ENCODE measurements at places on chromosomes 3 and 15.

DNA sequence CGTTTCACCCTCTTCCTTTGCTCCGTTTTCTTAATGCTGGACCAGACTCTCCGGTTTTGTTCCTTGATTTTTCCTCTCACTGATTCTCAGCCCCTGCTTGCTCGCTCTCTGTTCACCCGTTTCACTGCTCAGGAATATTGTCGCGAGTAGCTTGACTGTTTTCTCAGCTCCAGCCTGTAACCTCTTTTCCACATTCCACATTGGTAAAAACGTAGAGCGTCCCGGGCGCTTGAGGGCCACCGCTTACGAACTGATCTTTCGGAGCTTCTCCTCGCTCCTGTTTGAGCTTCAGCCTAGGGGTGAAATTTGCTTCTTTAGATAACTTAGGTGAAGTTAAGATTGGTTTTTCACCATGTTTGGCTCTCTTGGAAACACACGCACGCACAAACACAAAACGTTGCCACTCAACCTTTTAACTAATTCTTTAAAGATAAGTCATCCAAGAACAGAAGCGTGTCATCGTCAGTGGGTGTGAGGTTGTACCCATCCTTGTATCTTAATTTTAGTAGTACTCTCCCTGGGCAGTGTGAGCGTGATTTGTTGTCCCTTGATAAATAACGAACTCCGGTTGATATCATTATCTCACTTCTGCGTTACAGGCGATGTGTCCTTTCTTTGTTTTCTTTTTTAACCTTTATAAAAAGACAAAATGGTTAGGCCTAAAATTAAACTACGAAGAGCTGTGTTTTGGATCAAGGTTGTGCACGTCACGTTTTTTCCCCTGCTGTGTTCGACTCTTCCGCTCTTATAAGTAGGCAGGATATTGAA, 1.0 kb downstream of the PAK2 start:
- DNase-seq: peak; percentile 66

- no peak for DNase-seq
Observed at GRCh38 chr3:146104068-146104467, 56.9 kb downstream of the PLOD2 start.

DNA sequence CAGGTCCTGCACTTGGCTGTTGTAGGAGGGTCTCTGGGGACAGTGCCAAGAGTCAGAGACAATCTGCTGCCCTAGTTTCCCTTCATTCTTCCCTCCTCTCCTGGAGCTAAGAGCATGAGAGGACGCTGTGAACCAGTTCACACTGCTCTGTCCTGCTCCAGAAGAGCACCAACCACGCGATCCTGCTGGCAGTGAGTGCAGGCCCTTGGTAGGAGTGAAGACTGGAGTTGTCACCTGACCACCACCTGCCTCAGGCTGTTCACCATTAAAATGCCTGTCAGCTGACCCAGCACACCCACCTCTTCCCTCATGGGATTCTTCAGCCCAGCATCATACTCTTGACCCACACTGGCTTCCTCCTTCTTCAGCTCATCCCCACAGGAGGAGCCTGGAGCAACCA, 2.9 kb downstream of the TM6SF1 start:
- DNase-seq: no peak

DNA sequence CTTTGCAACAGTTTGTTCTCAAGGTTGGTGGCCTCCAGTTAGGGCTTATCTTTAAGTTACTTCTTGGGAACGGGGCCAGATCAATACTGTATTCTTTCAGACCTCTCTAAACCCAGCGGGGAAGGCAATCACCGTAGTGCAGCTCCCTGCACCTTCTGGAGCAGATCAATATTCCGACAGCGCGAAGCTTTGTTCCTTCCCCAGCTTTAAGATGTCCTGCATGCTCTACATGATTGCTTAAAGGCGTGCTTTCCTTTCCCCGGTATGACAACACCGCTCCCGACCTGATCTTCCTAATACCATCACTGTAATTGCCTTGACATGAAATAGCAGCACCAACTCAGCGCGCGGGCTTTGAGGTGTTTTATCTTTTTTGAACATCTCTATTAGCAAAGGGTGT, 755.2 kb downstream of the NR2F2 start:
- no peak for DNase-seq

DNA sequence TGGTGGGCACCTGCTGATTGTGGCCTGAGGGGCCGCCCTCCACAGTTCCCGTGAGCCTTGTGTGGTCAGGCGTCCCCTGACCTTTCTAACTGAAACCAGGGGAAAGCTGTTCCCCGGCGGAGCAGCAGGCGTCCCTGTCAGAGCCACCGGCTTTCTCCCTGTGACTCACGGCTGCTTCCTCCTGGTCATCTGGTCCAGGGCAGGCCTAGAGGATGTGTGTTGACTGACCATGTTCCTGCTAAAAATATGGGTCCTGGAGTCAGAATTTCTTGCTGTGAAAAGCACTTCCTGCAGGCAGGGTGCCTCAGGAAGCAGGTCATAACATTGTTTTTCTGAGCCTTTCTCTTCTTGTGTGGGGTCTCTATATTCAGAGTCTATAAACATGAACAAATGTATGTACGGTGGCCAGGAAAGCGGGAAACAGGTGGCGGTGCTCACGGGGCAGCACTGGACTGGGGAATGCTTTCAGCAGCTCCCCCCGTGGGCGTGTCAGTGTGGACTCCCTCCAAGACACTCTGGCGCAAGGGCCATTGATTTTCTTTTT, 38.4 kb upstream of the CGNL1 start:
- DNase-seq: peak; percentile 89

DNA sequence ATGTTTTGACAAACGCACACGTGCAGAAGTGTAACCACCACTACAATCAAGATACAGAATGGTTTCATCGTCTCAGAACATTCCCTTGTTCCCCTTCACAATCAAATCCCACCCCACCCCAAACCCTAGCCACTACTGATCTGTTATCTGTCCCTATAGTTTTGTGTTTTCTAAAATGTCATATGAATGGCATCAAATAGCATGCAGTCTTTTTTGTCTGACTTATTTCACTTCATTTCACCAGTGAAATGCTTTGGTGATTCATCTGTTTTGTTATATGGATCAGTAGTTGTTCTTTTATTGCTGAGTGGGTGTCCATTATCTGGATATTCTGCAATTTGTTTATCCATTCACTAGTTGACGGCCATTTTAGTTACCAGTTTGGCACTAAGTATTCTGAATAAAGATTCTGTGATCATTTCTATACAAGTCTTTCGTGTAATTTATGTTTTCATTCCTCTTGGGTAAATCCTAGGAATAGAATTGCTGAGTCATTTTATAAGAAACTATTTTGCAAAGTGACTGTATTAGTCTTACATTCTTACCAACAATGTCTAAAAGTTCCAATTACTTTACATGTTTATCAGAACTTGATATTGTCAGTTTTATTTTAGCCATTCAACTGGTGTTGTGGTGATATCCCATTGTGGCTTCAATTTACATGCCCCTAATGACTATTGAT, 232.8 kb downstream of the CLSTN2 start:
- no peak for DNase-seq

GRCh38 chr3:131714585-131715220, 211.9 kb upstream of the MRPL3 start:
- no peak for DNase-seq

DNA sequence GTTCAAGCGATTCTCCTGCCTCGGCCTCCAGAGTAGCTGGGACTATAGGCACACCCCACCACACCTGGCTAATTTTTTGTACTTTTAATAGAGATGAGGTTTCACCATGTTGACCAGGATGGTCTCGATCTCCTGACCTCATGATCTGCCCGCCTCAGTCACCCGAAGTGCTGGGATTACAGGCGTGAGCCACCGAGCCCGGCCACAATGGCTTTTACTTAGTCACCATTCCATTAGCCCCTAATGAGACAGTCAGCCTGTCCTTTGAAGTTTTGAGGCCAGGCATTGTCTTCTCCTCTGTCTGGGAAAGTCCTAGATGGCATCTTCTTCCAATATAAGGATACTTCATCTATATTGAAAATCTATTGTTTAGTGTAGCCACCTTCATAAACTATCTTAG, 515.9 kb downstream of the RBMS3 start:
- DNase-seq: no peak

DNA sequence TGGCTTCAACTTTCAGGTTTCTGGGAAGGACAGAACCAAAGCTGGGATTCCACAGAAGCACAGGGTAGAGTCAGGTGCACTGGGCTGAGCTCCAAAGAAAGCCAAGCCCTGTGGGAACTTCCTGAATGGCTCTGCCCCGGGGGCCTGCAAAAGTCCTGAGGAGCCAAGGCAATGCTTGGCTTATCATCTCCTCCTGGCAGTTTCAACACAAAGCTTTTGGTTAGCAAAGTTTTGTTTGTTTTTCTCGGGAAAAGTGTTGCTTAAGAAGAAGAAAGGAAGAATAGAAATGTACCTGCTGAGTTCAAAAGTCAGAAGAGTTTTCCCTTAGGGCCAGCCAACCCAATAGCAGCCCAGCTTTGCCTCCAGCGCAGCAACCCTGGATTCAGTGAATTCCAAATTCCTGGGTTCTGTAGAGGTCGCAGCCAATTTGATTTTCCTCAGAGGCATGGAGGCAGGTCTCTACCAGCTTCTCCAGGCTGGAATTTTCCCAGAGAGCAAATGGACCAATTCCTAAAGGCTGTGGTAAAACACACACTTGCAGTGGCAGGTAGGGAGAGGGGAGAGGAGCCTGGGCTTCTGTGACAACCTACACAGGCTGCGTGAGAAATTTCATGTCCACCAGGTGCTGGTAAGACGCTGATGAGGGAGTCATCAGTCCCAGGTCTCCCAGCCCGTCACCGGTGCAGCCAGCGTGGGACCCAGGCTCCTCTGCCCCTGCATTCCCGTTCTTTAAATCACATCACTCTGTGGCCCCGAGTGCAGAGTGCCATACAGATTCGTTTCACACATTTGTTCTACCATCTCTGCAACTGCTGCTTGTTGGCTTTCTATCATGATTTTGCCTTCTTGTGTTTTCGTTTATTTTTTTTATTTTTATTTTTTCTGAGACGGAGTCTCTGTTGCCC, 54.3 kb upstream of the SNRPA1 start:
- DNase-seq: no peak

- DNase-seq: no peak
Observed at GRCh38 chr15:59587085-59587826, 24.3 kb upstream of the GCNT3 start.

GRCh38 chr3:128447561-128448013, 19.1 kb downstream of the DNAJB8 start:
- no peak for DNase-seq

DNA sequence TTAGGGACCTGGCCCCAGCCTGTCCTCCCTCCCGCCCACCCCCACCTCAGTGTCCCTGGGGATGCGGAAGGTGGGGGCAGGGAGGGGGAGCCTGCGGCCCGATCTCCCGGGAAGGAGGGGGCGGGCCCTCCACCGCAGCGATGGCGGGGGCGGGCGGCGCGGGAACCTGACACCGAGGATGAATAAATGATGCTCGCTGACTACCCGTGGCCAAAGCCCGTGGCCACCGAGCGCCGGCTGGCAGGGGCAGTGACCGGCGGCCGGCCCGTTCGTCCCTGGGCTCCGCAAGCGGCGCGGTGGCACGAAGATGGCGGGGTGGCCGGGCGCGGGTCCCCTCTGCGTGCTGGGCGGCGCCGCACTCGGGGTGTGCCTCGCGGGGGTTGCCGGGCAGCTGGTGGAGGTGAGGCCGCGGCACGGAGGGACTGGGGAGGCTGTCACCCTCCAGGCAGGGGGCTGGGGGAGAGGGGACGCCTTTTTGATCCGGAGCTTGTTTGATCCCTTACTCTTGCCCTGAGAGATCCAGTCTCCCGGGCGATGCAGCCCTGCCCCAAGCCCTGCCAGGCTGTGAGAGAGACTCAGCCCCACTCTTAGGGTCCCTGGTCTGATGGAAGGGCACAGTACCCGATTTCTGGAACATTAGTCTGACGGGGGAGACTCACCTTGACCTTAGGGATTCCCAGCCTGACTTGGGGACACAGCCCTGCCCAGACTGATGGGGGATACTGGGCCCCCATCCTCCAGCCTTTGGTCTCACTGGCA, at the start of gene TMIE:
TMIE (plus strand) TSS at position 212 of the 759 bp plus-strand sequence; CDS start at position 308, 96 bp downstream.
- DNase-seq: peak; percentile 17

DNA sequence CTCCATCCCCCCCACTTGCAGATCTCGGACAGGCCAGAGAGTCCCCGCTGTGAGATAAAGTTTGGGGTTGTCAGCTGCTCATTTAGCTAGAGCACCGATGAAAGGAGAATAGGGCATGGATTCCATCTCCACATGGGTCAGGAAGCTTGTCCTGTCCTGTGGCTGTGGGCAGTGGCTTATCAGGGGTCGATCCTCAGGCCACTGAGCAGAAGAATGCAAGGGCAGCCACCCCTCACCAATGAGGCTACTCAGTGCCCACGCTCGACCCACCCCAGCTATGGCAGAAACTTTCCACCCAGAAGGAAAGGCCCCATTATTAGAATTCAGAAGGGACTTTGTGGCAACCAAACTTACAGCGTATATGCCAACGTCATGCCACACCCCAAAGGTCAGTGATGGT, 43.3 kb downstream of the CPN2 start:
- no peak for DNase-seq

DNA sequence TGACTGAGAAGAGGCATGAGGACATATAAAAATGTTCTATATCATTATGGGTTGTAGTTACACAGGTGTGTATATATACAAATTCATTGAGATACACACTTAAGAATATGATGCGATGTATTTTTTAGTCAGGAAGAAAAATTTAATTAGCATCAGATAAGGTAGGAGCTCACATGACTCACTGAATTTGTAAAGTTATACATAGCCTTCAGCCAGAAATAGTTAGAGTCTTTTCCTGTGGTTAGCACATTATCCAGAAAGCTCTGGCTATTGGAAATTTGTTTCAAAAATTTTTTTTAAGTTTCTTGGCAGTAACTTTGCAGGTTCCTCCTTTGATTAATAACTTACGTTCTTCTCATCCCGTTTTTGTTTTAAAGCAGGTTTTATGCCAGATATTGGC, 88.6 kb downstream of the STT3B start:
- DNase-seq: peak; percentile 21

DNA sequence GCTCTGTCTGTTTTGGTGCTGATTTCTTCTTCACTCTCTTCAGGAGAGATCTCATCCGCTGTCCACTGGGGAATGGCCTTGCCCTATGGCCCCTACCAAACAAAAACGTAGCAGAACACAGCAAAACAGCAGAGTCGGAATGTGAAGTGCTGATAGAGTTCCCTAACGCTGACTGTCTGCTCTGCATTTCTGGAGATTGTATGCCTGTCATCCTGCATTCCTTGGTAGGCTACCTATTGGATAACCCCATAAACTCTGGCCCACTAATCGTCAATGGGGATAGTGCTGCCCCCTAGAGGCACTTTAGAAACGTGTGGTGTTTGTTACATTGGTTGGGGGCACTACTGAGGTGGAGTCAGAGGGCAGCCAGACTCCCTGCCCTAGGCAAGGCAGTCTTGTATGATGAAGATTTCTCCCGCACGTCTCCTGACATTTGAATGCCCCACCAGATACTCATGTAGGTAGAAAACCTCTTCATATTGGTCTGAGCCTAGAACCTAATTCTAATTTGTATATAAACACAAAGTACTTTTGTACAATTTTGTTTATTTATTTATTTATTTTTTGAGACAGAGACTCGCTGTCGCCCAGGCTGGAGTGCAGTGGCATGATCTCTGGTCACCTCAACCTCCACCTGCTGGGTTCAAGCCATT, 15.6 kb upstream of the MAGEF1 start:
- peak; percentile 78 for DNase-seq

- DNase-seq: peak; percentile 20
Observed at GRCh38 chr3:45321607-45322391, 66.6 kb upstream of the LARS2 start.

Data from ELR (cell line).